ENCODE measurements at places on chromosomes 16 and 17. TPM values are rescaled to one million over a fixed set of nuclear protein-coding genes. Genes with fewer than 3 reads are reported as not detected.

KDM6B gene
- total RNA-seq: 3.4 TPM

ABCA9 gene
- not detected for total RNA-seq

TCAP gene
- 1.4 TPM for total RNA-seq

KRT20 gene
- not detected for total RNA-seq

GDPD1 gene
- 7.7 TPM for total RNA-seq

ADORA2B gene
- total RNA-seq: 3.3 TPM

ELMO3 gene
- total RNA-seq: 9.6 TPM

SLC9A5 gene
- total RNA-seq: 8.5 TPM

DNA sequence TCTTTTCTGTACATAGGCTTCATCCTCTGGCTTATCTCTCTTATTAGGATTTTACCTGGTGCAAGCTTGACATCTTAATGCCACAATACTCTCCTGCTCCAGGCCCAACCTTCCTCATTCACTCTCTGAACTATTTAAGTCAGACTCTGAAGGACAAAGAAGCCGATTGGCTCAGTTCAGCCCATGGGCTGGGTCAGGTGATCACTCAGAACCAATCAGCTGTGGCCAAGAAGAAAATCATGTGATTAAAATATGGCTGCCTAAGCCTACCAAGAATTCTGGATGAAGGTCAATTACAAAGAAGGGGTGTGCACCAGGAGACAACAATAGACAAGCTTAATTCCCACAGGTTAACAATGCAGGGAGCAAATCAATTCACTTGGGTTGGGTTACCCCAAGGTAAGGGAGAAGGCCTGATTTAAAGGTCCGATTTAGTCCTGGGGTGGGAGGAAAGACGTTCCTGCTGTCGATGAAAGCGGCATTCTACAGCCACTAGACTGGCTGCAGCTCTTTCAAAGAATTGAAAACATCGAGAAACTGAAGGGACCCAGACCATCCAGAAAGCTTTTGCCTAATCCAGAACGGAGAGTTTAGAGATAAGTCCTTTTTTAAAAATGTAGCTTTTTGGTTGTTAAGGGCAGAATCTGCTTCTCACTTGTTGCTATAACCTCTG lies 42.9 kb upstream of the NFAT5 start:
- no peaks in the 10 kb centered on the region for H3K36me3 ChIP-seq
- no peak for DNase-seq
- H3K4me1 ChIP-seq: peaks cover 2% of the 10 kb centered on the region
- H3K4me3 ChIP-seq: no peak overlapping the region

- H3K4me3 ChIP-seq: no peak overlapping the region
- H3K4me1 ChIP-seq: no peaks in the 10 kb centered on the region
- no peak overlapping the region for H3K27ac ChIP-seq
- no peaks in the 10 kb centered on the region for H3K36me3 ChIP-seq
- DNase-seq: no peak
Observed at GRCh38 chr16:87809150-87809902, 43.5 kb upstream of the KLHDC4 start.

GRCh38 chr17:14298221-14298946 lies 2.5 kb upstream of the HS3ST3B1 start:
- H3K27me3 ChIP-seq: peaks cover 51% of the 10 kb centered on the region
- H3K4me3 ChIP-seq: peak overlapping the region; percentile 71
- no peak for DNase-seq
- no peak overlapping the region for H3K27ac ChIP-seq

- no peak overlapping the region for H3K4me3 ChIP-seq
- no peaks in the 10 kb centered on the region for H3K4me1 ChIP-seq
- H3K36me3 ChIP-seq: peaks cover 14% of the 10 kb centered on the region
- no peak for DNase-seq
- H3K27me3 ChIP-seq: no peaks in the 10 kb centered on the region
Observed at GRCh38 chr17:60258313-60258712, 108.5 kb downstream of the CA4 start.

- no peaks in the 10 kb centered on the region for H3K4me1 ChIP-seq
- H3K27me3 ChIP-seq: no peaks in the 10 kb centered on the region
- DNase-seq: no peak
- no peaks in the 10 kb centered on the region for H3K36me3 ChIP-seq
- no peak overlapping the region for H3K4me3 ChIP-seq
- no peak overlapping the region for H3K27ac ChIP-seq
Observed at GRCh38 chr17:72946156-72946555, 146.3 kb downstream of the SLC39A11 start.

DNA sequence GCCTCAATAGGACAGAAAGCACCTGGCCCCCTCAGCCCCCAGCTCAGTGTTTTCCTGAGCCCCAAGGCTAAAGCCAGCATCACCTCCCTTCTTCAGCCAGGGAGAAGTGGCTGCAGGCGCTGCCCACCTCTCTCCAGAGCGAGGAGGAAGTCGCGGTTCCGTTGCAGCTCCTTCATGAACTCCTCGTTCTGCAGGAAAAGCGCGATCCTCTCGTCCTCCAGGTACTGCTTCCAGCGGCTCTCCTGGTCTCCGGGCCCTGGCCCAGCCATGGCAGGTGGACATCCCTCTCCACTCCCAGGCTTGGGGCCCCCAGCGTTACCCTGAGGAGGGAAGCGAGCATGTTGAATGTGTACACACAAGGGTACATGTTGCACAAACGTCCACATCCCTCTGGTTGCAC lies 22.7 kb upstream of the MRPS23 start:
- H3K4me3 ChIP-seq: no peak overlapping the region
- H3K27ac ChIP-seq: no peak overlapping the region
- H3K36me3 ChIP-seq: no peaks in the 10 kb centered on the region

- DNase-seq: no peak
- H3K27me3 ChIP-seq: no peaks in the 10 kb centered on the region
- no peak overlapping the region for H3K4me3 ChIP-seq
- H3K4me1 ChIP-seq: no peaks in the 10 kb centered on the region
Observed at GRCh38 chr16:19003935-19004334, 20.2 kb downstream of the TMC7 start.

GRCh38 chr17:48868916-48869500 lies 23.6 kb upstream of the ATP5MC1 start:
- H3K4me3 ChIP-seq: no peak overlapping the region
- H3K4me1 ChIP-seq: no peaks in the 10 kb centered on the region
- H3K27ac ChIP-seq: no peak overlapping the region
- H3K27me3 ChIP-seq: no peaks in the 10 kb centered on the region

- H3K27ac ChIP-seq: no peak overlapping the region
- no peaks in the 10 kb centered on the region for H3K4me1 ChIP-seq
- no peak overlapping the region for H3K4me3 ChIP-seq
Observed at GRCh38 chr17:39090400-39090799, 61.0 kb downstream of the PLXDC1 start.

DNA sequence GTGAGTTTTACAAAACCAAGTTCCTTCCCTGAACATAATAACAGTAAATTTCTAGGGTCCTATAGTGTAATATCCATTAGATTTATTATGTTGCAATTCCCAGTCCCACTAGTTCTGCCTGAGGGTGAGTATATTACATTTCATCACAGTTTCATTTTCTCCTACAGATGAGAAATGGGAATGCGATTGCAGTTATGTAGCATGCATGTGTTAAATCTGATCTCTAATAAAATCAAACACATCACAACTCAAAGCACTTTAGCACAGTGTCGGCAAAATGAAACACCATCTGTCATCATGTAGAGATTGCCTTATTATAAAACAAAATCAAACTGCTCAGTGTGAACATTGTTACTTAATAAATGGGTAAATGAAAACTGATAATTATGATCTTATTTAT lies 180.5 kb upstream of the TOX3 start:
- no peak overlapping the region for H3K4me3 ChIP-seq
- H3K27ac ChIP-seq: no peak overlapping the region
- H3K4me1 ChIP-seq: no peaks in the 10 kb centered on the region
- no peaks in the 10 kb centered on the region for H3K27me3 ChIP-seq
- H3K36me3 ChIP-seq: no peaks in the 10 kb centered on the region

DNA sequence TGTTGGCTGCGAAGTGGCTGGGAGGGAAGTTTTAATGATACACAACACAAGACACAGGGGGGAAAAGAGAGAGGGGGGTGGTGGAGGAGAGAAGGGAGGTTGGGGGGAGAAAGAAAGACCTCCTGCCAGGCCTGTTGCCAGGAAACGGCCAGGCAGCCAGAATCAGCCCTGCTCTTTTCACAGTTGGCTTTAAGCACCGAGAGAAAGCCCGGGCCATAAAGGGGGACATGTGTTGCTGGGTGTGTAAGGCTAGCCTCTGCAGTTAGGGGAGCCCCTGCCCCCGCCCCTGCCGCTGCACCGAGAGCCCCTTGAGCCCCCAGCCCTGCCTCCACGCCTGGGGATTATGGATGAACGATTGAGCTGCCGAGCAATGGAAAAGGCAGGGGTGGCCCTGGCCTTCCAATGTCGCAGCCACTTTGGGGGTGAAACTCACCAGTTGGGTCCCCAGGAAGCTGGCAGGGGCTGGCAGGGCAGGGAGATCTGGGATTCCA lies 13.9 kb upstream of the WNT3 start:
- H3K36me3 ChIP-seq: no peaks in the 10 kb centered on the region
- no peak for DNase-seq
- peaks cover 23% of the 10 kb centered on the region for H3K4me1 ChIP-seq
- no peak overlapping the region for H3K27ac ChIP-seq
- H3K27me3 ChIP-seq: no peaks in the 10 kb centered on the region

DNA sequence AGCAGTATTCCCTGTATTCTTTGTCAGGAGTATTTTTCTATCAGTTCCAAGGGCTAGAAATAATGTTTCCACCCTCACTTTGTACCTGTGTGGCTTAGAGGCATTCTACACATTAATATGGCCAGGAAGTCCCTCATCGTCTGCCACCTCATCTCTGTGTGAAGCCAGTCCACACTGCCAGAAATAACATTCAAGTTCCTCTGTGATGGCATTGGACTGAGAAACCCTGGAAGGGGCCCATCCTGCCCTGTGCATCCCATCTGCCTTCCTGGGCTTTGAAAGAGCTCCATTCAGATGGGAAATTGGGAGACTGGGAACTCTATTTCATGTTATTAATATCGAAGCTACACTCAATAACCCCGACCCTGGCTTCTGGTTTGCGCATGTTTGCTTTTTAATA lies 497.2 kb upstream of the CDH5 start:
- H3K27ac ChIP-seq: no peak overlapping the region
- no peaks in the 10 kb centered on the region for H3K4me1 ChIP-seq
- H3K4me3 ChIP-seq: no peak overlapping the region
- no peak for DNase-seq

Measured in H1 (cell line).